Mesothelial cell of epicardium (in vitro differentiated cells): ENCODE measurements at places on chromosomes 2 and 18.

- no peak for DNase-seq
- H3K27me3 ChIP-seq, result peaks cover 1% of the 10 kb centered on the region
- H3K4me3 ChIP-seq, result no peak overlapping the region
- no peaks in the 10 kb centered on the region for H3K36me3 ChIP-seq
- H3K27ac ChIP-seq, result no peak overlapping the region
These were observed 80.5 kb upstream of the CPO start for GRCh38 chr2:206858687-206859329.

DNA sequence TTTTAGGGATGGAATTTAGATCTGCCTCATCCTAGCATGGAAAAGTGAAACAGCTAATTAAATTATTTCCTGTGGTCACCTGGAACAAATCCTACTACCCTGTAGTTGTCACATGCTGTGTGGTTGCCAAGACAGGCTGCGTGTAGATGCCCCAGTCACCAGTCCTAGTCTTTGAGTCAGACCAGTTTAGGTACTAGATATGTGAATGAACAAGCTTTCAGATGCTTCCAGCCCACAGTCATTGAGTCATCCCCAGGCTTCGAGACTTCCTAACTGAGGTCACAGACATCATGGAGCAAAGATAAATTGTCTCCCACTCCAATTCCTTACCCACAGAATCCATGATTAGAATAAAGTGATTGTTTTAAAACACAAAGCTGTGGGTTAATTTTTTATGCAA is 35.8 kb upstream of the GRB14 start:
- DNase-seq, result no peak
- peaks cover 13% of the 10 kb centered on the region for H3K36me3 ChIP-seq
- no peaks in the 10 kb centered on the region for H3K27me3 ChIP-seq
- no peak overlapping the region for H3K27ac ChIP-seq
- no peaks in the 10 kb centered on the region for H3K4me1 ChIP-seq
- no peak overlapping the region for H3K4me3 ChIP-seq

GRCh38 chr18:22330508-22330907 is 87.2 kb downstream of the CTAGE1 start:
- H3K36me3 ChIP-seq, result no peaks in the 10 kb centered on the region
- DNase-seq, result no peak
- H3K4me3 ChIP-seq, result no peak overlapping the region
- H3K27me3 ChIP-seq, result no peaks in the 10 kb centered on the region
- H3K4me1 ChIP-seq, result peaks cover 43% of the 10 kb centered on the region

GRCh38 chr2:179082697-179083096 is 32.8 kb upstream of the CCDC141 start:
- no peak overlapping the region for H3K27ac ChIP-seq
- no peaks in the 10 kb centered on the region for H3K36me3 ChIP-seq
- DNase-seq, result no peak
- no peaks in the 10 kb centered on the region for H3K27me3 ChIP-seq
- H3K4me3 ChIP-seq, result no peak overlapping the region

- peak overlapping the region; percentile 47 for H3K4me3 ChIP-seq
- H3K27me3 ChIP-seq, result no peaks in the 10 kb centered on the region
- H3K4me1 ChIP-seq, result peaks cover 60% of the 10 kb centered on the region
- no peak for DNase-seq
- peak overlapping the region; percentile 98 for H3K27ac ChIP-seq
- peaks cover 5% of the 10 kb centered on the region for H3K36me3 ChIP-seq
These were observed 21.1 kb downstream of the NFE2L2 start for GRCh38 chr2:177243476-177243875.

DNA sequence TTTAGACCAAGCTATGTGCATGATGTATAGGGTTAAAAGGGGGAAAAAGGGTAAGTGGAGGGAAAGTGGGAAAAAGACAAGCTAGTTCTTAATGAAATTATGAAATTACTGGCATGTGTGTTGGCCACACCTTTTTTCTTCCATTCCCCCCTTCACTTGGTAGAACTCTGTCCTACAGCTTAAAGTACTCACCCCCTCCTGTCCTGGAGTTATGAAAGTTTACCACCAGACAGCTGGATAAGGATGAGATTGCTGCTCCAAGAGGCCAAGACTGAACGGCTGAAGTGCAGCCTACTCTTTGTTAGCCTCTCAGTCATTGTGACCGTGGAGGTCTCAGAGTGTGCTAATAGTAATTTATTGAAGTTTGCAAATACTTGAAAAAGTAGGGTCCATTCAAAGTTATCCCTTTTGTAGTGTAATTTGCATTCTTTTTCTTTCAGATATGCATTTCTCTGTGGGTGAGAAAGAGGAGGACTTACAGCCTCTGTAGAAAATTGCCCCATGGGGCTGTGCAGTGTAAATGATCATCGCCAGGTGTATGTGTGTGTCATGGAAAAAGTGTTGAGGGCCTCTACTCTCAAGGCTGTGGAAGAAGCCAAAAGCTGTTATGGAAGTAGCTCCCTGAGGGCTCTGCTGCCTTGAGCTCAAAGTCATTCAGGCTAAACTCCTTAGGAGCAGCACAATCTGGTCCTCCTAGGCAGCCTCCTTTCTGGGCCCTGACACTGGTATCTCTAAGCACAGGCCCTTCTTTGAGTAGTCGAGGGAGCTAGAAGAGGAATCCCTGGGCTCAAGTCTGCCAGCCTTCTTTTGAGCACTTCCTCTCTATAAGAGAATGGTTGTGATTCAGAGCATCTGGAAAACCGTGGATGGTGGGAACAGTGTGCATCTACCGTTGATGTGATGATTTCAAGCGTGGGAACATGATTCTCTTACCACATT is 46.2 kb downstream of the LHCGR start:
- H3K27ac ChIP-seq, result no peak overlapping the region
- H3K4me1 ChIP-seq, result peaks cover 5% of the 10 kb centered on the region
- H3K36me3 ChIP-seq, result no peaks in the 10 kb centered on the region
- H3K4me3 ChIP-seq, result no peak overlapping the region
- no peak for DNase-seq
- no peaks in the 10 kb centered on the region for H3K27me3 ChIP-seq

- no peak for DNase-seq
- H3K36me3 ChIP-seq, result no peaks in the 10 kb centered on the region
- peaks cover 10% of the 10 kb centered on the region for H3K27me3 ChIP-seq
- peak overlapping the region; percentile 15 for H3K27ac ChIP-seq
These were observed 36.8 kb downstream of the HRH4 start for GRCh38 chr18:24497031-24497754.

DNA sequence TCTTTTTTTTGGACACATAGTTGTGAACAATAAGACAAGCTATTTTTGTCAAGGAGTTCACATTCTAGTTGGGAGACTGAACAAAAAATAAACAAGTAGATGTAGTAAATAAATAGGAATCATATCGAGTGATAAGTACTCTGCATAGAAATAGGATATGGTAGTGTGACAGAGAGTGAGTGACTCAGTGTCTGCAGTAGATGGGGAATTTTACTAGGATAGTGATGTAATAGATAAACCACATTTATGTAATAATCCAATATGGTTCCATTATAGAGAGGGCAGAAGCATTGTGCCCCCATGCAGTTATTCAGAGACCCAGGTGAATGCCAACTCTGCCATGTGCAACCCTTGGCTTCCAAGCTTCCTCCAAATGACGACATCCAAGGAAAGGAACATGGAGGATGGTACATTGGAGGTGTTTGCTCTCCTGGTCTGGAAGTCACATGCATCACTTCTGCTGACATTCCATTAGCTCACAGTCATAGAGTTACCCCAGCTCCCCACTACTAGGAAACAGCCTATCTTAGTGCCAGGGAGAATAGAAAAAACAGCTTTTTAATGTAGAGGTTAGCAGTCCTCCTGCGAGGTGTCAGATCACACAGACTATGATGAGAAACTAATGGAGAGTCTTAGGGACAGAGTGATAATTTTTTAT is 595.4 kb downstream of the NYAP2 start:
- no peak for DNase-seq
- no peaks in the 10 kb centered on the region for H3K27me3 ChIP-seq
- no peak overlapping the region for H3K4me3 ChIP-seq
- H3K36me3 ChIP-seq, result no peaks in the 10 kb centered on the region
- H3K27ac ChIP-seq, result no peak overlapping the region

- no peak for DNase-seq
- no peaks in the 10 kb centered on the region for H3K27me3 ChIP-seq
- no peaks in the 10 kb centered on the region for H3K4me1 ChIP-seq
- H3K36me3 ChIP-seq, result no peaks in the 10 kb centered on the region
- H3K27ac ChIP-seq, result no peak overlapping the region
These were observed 398.8 kb upstream of the TMEFF2 start for GRCh38 chr2:192593561-192593960.

DNA sequence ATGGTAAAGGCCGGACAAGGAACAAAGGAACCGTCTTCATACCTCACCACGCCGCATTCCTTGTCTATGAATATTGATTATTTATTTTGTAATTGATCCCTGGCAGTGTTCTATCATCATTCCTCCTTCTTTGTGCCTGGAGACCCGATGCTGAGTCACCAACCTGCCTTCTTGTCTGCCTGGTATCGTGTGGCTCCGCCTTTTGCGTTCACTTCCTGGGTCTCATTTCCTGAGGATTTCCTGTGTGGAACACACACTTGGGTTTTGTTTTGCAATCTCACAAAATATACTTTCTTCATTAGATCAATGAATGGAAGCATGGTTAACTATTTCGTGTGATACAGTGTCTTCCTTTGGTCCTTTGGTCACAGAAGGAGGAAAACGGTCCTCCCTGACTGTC is 95.5 kb upstream of the SNTG2 start:
- peaks cover 29% of the 10 kb centered on the region for H3K4me1 ChIP-seq
- H3K4me3 ChIP-seq, result no peak overlapping the region
- DNase-seq, result no peak
- no peaks in the 10 kb centered on the region for H3K27me3 ChIP-seq
- no peak overlapping the region for H3K27ac ChIP-seq

DNA sequence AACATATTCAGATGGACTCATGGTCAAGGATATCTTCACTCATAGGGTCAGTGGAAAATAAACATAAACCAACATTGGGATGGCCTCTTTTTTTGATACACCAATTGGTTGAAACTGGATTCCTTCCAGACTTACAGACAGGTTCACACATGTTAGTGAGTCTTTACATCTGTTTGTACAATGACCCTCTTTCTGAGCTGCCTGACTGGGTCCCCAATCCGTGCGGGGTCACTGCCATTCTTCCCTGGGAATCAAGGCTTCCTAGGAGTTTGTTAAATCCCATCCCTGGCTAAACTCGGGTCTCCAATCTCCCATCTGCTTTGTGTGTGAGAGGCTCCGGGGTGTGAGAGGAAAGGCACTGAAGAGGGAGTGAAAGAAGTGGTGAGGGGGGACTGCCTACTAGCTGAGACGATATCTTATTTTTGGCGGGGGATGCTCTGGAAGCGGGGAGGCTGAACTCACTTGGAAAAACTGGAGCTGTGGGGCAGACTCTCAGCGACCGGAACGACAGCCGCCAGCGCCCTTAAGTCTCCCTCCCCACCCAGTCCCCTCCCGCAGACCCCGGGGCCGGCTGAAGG is 487 bp downstream of the STARD6 start:
- H3K4me1 ChIP-seq, result peaks cover 15% of the 10 kb centered on the region
- peak overlapping the region; percentile 100 for H3K4me3 ChIP-seq
- H3K27ac ChIP-seq, result peak overlapping the region; percentile 76
- no peak for DNase-seq
- no peaks in the 10 kb centered on the region for H3K27me3 ChIP-seq

DNA sequence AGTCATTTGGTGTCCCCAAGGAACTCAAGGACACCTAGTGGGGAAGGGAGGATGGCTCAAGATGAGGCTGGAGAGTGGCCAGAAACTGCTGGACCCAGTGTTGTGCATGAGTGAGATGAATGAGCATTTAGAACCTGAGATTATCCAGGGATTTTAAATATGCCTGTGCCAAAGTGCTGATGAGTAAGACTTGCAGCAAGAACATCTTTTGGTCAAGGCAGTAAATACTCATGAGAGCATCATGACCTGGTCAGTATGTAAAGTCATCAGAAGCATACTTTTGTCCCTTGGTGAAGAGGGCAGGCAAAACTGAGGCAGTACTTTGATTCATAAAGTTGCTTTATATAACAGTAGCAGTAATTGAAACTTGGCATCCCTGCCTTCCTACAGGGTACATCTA is 3.1 kb upstream of the SPP2 start:
- no peaks in the 10 kb centered on the region for H3K36me3 ChIP-seq
- peaks cover 71% of the 10 kb centered on the region for H3K27me3 ChIP-seq
- no peaks in the 10 kb centered on the region for H3K4me1 ChIP-seq
- no peak overlapping the region for H3K27ac ChIP-seq
- no peak overlapping the region for H3K4me3 ChIP-seq

DNA sequence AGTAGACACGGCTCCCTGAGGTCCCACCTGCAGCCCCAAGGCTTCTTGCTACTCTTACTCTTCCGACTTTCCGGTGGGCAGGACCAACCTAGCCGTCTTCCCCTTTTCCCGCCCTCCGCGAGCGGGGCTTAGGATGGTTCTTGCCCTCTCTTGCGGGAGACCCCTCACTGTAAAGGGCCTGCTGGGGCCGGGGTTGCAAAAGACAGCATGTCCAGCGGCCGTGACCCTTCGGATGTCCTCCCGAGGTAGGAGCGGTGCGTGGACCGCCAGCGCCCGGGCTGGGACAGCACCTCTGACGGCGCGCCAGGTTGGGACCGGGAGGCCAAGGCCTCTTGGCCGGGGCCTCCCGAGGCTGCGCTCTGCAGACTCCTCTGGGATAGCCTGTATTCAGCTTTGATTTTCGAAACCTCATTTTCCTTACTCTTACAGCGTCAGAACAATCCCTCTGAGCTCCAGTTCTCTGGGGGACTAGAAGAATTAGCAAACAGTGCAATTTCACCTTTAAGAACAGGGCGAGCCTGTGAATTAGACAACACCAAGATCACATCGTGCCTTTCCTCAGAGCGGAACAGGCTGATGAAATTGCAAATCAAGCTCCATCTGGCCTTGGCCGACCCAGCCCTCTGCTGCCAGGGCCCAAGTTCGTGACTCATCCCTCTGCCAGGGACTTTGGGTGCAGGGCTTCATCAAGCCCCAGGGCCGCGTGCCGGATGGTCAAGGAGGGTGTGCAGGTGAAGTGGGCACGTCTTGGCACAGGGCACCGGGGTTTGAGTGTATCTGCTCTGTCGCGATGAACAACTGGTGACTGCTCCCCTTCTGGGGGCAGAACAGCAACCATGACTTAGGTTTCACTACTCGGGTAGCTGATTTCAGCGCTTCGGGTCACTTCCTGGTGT is 777 bp downstream of the MOCOS start:
- peaks cover 39% of the 10 kb centered on the region for H3K27me3 ChIP-seq
- H3K4me3 ChIP-seq, result peak overlapping the region; percentile 72
- no peak for DNase-seq
- no peak overlapping the region for H3K27ac ChIP-seq
- H3K36me3 ChIP-seq, result no peaks in the 10 kb centered on the region

DNA sequence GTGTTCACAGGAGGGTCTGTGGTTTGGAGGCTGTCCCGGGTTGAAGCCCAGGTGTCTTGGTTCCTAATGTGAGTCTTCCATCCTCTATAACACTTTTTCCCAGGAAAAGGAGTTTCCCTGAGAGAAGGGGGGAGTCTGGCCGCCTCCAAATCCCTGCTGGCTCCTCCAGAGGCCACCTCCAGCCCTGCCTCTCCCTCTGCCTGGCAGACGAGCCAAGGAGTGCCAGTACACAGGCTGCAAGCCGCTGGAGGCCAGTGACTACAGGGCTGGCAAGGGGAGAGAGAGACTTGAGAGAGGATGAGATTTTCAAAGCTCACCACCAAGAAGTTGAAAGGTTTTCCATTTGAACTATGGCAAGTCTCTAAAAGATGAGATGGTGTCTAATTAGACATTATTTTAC is 154.2 kb upstream of the ID2 start:
- H3K4me1 ChIP-seq, result peaks cover 16% of the 10 kb centered on the region
- DNase-seq, result no peak
- H3K36me3 ChIP-seq, result peaks cover 5% of the 10 kb centered on the region
- no peak overlapping the region for H3K4me3 ChIP-seq
- H3K27me3 ChIP-seq, result no peaks in the 10 kb centered on the region
